LNCaP clone FGC (cell line): ENCODE measurements at places on chromosomes 11 and 22.

DNA sequence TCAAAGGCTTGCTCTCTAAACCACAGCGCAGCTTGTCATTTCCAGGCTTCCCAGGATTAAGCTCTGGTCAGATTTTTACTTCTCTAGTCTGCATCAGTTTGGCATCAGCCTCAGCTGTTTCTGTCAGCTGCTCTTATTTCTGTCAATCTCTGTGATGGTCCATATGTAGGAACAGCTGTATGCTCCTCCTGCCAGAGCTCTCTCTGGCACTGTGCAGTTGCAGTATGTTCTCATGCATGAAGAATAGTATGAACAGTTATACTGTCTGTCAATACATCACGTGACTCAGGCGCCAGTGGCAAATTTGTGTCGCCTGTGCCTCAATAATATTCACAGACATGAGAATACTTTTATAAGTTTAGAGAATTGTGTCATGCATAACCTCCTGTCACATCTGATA, 6.7 kb downstream of the OR6M1 start:
- DNase-seq: no peak

- DNase-seq: no peak
Observed at GRCh38 chr11:87330187-87330601, 292.5 kb downstream of the TMEM135 start.

- no peak for DNase-seq
Observed at GRCh38 chr11:117217141-117218084, 14.5 kb downstream of the PCSK7 start.

GRCh38 chr11:19929655-19930054, 217.0 kb downstream of the NAV2 start:
- no peak for DNase-seq

DNA sequence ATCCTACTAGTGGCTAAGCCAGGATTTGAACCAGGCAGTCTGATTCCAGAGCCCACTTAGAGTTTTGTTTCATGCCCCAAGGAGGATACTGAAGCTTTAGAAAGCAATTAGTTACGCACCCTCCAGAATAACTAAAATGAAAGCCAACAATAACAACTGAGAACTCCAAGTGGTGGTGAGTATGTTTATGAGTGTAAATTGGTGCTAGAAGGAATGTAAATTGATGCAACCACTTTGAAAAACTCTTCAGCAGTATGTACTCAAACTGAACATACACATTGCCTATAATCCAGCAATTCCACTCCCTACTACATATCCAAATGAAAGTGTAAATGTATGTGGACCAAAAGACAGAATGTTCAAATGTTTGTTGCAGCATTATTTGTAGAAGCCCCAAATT, 6.7 kb upstream of the ARL14EP start:
- DNase-seq: no peak

GRCh38 chr11:7967097-7967496, 1.9 kb upstream of the NLRP10 start:
- DNase-seq: no peak

- DNase-seq: no peak
Observed at GRCh38 chr11:120086651-120087050, 51.3 kb downstream of the TRIM29 start.

DNA sequence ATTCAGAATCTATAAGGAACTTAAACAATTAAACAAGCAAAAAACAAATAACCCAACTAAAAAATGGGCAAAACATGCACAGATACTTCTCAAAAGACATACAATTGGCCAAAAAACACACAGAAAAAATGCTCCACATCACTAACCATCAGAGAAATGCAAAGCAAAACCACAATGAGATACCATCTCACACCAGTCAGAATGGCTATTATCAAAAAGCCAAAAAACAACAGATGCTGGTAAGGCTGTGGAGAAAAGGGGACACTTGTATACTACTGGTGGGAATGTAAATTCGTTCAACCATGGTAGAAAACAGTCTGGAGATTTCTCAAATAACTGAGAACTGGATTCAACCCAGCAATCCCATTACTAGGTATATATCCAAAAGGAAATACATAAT, 24.8 kb downstream of the ENTHD1 start:
- no peak for DNase-seq

GRCh38 chr11:1151366-1152315, 6.1 kb upstream of the MUC5AC start:
- DNase-seq: no peak

DNA sequence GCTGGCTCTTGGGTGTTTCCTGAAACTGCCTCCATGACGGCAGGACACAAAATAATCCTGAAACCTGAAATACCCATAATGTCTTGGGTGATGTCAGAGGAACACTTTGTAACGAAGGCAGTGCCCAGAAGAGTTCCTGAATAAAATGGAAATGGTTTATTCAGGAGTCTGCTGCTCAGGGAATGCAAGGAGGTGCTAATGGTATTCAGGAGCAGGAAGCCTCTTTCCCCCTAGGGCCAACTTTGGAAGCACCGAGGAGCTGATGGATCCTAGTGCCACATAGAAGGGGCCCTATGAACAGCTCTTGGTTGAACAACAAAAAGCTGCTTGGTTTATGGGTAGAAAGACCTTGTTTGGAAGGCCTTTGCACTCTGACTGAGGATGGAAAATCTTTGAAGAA, 15.5 kb downstream of the TREH start:
- DNase-seq: no peak

DNA sequence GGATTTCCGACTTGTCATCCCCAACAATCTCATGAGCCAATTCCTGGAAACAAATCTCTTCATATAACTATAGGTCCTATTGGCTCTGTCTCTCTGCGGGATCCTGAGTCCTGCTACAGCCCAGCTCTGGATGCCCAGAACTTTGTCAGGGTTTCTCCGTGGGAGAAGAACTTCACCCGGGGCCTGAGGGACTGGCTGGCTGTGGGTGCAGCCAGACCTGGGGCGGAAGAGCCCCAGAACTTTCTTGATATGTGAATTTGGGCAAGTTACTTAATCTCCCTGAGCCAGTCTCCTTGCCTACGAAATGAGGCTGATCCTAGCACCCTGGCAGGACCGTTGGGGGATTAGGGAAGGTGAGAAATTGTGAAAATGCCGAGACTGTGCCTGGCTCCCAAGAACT, 6.6 kb upstream of the TRIM29 start:
- no peak for DNase-seq

DNA sequence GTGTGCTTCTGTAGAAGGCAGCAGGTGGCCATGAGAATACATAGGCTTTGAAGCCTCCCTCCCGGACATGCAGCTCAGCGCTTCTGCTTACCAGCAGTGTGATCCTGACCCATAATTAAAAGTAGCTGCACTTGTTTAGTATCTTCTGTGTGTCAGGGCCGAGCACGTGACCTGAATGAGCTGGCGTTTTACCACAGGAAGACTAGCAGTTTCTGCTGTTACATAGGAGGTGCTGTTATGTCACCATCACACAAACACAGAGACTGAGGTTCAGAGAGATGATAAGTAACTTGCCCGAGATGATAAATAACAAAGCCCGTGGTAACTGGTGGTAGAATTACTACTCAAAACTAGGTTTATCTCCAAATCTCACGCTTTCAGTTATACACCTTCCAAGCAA, 329.5 kb downstream of the OPCML start:
- no peak for DNase-seq

GRCh38 chr11:11345099-11345498, 8.0 kb downstream of the CSNK2A3 start:
- DNase-seq: peak; percentile 83

- no peak for DNase-seq
Observed at GRCh38 chr11:69298267-69299022, 4.5 kb downstream of the MYEOV start.

DNA sequence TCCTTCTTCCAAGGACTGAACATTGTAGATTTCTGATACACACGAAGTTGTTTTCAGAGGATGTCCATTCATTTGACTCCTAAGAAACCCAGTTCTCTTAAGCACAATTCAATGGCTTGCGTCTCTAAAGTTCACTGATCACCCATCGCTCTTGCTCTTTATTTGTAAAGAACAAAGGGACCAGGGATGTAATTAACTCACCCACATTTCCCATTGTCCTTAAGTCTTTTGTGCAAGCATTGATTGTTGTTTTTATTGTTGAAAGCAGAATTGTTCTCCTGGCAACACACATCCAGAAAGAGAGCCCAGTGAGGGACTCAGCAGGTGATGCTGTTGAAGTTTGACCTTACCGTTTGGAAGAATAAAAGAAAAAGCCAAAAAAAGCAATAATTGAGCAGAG, 59.2 kb downstream of the SPON1 start:
- DNase-seq: no peak

DNA sequence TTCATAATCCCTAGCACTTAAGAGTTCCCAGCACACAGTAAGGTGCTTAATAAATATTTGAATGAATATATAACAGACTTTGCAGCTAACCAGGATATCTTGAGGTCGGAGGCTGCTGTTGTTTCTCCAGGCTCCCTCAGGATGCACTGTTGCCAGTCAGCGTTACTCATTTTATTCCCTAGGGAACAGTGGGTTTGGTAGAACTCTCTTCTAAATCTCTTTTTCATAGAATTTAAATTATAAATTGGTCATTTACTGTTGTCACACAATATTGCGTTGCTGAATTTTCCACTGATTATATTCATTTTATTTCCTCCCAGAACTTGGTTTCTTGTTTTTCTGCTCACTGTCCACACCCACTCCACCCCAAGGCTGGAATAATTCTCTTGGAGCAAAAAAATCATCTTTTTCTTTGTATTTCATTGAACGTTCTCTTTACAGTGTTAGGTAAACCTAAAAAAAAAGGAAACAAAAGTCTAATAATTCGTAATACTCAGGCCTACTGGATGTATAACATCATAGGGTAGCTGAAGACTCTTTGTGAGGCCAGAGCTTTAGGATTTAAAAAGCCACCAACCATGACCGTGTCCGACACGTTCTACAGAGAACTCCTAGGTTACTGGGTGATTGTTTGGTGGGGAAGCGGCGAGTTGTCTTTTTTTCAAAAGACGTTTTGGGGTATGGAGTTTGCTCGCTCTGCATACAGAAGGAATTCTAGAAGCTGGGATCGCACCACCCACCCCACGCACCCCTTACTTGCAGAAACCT, 766 bp upstream of the CAPRIN1 start:
- DNase-seq: no peak

DNA sequence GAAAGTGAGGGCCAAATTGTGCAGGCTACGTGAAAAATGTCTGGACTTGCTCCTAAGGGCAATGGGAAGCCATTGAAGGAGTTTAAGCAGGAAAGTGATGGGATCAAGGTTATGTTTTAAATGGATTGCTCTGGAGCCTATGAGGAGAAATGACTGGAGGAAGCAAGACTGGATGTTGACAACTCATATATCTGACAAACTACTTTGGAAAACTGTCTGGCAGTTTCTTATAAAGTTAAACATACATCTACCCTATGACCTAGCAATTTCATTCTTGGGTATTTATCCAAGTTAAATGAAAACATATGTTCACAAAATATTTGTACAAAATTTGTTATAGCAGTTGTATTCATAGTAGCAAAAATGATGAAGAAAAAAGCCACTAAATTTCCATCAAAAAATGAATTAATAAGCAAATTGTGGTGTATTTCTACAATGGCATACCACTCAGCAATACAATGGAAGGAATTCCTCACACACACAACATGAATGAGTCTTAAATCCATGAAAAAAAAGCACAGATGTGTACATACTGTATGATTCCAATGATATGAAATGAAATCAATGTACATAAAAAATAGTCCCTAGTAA, 24.1 kb downstream of the FZD4 start:
- DNase-seq: no peak
